ENCODE measurements at places on chromosomes 5 and 9.

DNA sequence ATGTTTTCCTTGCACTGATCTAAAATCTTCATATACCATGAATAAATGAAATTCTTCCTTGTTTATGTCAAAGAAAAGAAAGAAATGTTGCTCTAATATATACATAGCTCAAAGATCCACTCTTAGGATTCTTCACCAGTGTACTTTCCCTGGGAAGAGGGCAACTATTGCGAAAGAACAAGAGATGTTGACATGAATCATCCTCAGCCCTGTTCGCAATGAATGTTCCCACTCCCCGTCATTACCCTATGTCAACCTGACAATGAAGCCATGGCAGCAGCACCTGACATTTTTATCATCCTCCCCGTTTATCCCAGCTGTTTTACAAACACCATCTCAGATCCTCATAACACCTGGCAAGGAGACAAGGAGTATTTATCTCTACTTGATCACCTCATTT lies 409.1 kb upstream of the GRIA1 start:
- DNase-seq, result no peak

DNA sequence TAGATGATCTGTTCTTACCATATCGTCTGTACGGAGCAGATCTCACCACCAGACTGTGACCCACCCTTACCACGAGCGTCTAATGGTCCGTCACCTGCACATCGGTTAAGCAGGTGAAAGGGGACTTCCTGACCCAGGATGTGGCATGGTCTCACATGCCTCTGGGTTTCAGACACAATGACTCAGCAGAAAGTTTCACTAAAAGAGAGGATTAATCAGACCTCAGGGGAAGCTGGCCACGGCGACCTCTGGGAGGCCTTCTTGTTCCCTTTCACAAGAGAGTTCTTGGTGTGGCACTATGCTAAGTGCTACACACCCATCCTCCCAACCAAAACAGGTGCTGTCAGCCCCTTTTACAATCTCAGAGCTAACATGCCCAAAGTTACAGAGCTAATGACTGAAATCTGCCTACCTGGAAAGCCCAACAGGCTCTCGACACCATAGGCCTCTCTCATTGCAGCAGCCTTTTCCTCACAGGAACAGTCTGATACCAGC lies 41.6 kb downstream of the ADAMTS12 start:
- DNase-seq, result no peak

GRCh38 chr5:89283728-89284493 lies 400.9 kb upstream of the MEF2C start:
- no peak for DNase-seq

DNA sequence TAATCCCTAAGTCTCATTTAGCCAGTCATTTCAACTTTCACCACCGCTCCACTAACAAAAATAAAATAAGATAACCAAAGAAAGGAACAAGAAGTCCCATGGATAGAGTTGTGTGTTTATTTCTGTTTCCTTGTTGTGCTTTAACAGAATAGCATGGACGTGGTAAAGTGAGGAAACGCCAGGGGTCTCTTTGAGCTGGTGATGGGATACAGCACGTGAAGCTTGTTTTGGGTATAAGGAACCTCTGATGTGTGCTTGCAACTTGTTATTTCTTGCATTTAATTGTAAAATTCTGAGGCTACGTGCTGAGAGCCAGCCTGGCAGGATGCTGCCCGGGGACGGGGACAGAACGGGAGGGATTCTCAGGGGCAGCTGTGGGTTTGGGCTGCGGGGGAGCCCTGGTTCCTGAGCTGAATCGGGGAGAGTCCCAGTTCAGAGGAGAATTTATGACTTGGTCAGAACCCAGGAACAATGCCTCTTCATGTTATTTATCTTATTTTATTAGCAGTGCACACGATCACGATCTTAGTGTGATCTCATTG lies 63.4 kb downstream of the ANKRD33B start:
- DNase-seq, result no peak

DNA sequence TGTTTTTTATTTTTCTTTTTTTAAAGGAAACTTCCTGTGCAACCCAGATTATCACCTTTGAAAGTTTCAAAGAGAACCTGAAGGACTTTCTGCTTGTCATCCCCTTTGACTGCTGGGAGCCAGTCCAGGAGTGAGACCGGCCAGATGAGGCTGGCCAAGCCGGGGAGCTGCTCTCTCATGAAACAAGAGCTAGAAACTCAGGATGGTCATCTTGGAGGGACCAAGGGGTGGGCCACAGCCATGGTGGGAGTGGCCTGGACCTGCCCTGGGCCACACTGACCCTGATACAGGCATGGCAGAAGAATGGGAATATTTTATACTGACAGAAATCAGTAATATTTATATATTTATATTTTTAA lies 2.1 kb downstream of the CSF2 start:
- no peak for DNase-seq

DNA sequence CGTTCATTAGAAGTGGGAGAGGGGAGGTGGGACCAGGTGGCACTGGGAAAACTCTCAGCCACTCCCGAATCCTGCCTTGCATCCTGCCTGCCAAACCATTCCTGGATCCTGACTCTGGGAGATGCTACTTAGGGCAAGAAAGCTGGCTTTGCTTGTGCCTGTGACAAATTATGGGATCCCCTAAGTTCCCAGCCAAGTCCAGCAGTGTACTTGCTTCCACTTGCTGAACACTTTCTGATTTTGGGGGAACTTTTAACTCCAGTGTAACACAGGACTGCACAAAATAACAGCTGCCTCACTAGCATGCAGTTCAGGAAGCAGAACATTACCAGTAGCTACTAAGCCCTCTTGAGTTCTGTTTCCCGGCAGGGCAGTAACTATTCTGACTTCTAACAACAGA lies 12.5 kb upstream of the NKX2-5 start:
- DNase-seq, result no peak

- no peak for DNase-seq
Observed at GRCh38 chr9:18707061-18707461, 233.1 kb downstream of the ADAMTSL1 start.

DNA sequence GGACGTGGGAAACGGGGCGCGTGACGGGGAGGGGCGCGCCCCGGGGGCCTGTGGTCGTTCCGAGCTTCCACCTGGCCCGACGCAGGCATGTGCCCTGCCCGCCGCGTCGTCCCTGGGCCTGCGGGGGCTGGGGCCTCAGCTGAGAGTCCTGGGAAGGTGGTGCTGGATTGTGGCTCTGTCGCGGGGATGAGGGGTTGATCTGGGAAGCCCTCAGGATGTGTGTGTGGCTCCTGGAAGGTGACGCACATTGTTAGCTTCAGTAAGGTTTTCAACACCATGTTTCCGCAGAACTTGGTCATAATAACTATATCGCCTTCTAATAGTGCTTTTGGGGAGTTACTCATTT lies 589.1 kb downstream of the MTRR start:
- DNase-seq, result no peak

DNA sequence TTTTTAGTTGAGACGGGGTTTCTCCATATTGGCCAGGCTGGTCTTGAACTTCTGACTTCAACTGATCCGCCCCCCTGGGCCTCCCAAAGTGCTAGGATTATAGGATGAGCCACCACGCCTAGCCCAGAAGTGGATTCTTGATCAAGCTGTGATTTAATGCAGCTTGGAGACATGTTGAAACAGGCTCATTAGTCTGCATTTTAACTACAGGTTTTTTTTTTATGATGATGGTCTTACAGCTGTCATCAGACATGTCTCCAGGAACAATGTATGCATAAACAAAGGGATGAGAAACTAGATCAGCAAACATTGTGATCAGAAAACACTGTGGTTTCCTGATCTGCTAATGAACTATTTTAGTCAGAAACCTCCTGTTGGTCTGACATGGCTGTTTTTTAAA lies 30.0 kb upstream of the PLPP1 start:
- no peak for DNase-seq

All from cortex of kidney (tissue), 1 donor.